ENCODE measurements at places on chromosomes 1 and 21. TPM values are rescaled to one million over a fixed set of nuclear protein-coding genes. Genes with fewer than 3 reads are reported as not detected.

GRCh38 chr1:14896381-14897079 lies 257.0 kb upstream of the TMEM51 start:
- no peak for DNase-seq

- DNase-seq, result no peak
Observed at GRCh38 chr1:63330331-63330916, 8.1 kb downstream of the FOXD3 start.

- DNase-seq, result peak; percentile 39
Observed at GRCh38 chr1:193448682-193449461, 262.5 kb upstream of the B3GALT2 start.

GRCh38 chr21:21165063-21165645 lies 166.9 kb downstream of the NCAM2 start:
- DNase-seq, result no peak

DNA sequence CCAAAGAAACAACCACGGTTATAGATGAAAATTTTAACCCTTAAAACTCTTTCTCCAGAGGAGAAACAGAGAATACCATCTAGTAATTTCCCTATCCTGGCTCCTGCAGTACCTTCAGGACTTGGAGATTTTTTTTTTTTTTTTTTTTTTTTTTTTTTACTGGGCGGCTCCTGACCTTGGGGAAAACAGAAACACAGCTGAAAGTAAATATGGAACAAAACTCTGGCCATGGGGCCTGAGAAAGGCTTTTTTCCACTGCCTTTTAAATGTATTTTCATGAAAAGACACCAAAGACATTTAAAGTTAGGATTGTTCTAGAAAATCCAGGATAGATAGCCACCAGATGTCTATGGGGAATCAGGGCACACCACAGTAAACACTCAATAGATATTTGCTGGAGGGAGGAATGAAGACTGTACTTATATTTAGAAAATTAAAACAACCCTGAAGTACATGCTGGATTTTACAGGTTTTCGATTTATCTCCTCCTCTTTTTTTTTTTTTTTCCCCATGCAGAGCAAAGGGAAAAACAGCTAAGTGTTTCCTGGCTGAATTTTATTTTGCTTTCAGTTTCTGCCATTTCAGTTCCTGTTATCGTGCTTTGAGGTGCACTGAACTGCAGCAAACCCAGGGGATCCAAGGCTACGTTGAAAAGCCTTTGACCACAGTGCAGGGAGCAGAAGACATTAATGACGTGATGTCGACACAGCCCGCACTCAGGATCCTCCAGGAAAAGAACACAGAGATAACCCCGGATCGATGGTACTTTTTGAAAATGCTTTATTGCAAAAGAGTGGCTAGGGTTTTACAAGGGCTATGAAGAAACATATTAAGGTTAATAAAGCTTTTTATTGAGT lies 35.7 kb upstream of the CNN3 start:
- peak; percentile 28 for DNase-seq

DNA sequence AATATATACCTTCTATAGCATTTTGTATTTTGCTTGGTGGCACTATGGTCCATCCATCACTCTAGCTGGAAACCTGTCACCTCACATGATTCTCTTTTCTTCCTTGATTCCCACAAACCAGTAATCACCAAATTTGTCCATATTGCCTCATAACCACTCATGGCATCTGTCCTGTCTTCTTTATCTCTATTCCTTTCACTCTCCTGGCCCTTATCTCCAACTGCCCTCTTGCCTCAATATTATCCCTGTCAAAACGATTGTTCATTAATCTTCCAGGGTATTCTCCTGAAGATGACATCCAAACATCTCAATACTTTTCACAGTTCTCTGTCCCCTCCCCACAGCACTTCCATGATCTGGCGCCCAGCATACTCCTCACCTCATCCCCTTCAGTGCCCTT lies 46.1 kb downstream of the WDR64 start:
- no peak for DNase-seq

DNA sequence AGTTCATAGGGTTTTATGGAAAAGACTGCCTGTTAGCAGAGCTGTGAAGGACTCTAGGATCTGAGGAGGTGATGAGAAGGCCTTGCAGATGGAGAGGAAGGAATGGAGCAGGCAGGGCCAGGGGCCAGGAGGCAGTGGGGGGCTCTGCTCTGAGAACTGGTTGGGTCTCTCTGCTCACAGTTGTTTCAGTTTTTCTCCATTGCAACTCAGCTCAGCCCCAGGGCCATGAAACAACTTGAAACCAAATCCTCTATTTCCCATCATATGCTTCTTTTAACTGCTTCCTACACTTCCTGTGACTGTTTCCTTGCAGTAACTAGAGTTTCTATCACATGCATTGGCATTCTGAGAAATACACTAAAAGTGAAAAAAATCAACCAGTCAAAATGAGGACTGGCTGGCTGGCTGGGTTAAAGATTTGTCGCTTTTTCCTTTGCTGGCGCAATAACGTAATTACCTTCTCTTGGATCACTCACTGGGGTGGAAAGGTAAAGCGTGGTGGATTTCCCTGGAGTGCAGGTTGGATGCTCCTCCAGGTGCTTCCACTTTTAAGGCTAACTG lies 172.0 kb downstream of the CDC7 start:
- DNase-seq, result no peak

GRCh38 chr1:164720440-164721227 lies 161.7 kb downstream of the PBX1 start:
- no peak for DNase-seq

- DNase-seq, result no peak
Observed at GRCh38 chr1:21100481-21100921, 76.2 kb downstream of the EIF4G3 start.

GRCh38 chr1:98556521-98557158 lies 104.9 kb upstream of the SNX7 start:
- no peak for DNase-seq

DNA sequence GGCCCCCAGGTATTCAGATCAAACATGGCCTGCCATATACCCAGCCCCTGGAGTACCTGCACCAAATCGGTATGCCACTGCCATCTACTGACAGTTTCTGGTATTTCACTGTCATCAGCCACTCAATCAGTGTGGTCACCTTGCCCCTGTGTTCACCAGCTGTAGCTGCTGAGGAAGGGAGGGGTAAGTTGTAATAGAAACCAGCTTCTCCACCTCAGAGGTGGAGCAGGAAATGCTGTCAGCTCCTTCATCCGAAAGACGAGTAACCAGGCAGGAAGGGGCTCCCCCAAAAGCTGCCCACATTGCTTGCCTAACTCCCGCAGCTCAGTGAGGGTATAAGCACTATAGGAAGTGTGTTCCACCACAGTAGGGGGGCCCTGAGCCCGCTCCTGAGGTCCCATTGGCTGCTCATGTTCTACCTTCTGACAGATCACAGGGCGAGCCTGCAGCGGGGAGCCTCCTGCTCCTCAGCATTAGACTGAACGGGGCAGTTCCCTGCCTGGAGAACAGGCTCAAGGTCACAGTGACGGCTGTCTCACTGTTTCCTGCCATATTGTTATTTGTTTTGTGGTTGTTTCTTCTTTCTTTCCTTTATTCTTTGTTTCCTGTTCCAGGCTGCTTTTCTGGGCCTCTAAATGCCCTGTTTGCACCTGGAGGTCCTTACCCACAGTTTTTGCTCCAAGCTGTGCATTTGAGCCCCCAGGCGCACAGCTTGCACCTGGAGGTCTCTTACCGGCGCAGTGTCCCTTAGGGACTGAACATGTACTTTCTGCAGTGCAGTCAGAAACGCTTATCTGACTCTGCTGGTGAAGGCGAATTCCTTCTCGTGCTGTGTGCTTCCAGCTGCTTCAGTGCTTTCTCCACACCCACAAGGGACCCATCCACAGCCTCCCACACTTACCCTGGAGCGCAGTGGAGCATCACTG lies 1638.3 kb downstream of the MRPL39 start:
- DNase-seq, result peak; percentile 82

DNA sequence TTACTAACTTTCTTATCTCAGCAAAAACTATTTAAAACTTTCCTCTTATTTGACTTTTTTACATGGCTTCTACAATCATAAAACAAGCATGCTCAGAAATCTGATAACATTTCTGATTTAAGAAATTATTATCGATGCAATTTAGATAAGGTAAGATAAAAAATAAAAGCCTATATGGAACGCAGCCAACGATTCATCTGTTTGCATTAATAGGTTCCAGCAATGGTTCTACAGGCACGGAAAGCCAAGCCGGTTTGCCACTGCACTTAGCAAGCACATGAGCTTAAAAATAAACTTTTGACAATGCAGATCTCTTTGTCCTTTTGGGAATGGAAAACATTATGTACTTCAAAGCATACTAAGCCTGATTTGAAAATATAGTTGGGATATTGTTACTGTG lies 77.5 kb upstream of the KCNK2 start:
- no peak for DNase-seq

- DNase-seq, result no peak
Observed at GRCh38 chr1:13500806-13501205, 13.0 kb downstream of the LRRC38 start.

AGT gene
- polyA plus RNA-seq, result not detected

SPATA17 gene
- not detected for polyA plus RNA-seq

PRMT2 gene
- 218 TPM for polyA plus RNA-seq

FMN2 gene
- polyA plus RNA-seq, result not detected

Measured in CD4-positive, alpha-beta memory T cell (primary cell).